ENCODE measurements at places on chromosomes 11 and 22.

- ATAC-seq, result no peak
These were observed 39.3 kb downstream of the NFRKB start for GRCh38 chr11:129856036-129856435.

- ATAC-seq, result peak; percentile 51
These were observed 815 bp downstream of the EHD1 start for GRCh38 chr11:64877390-64878222.

GRCh38 chr11:65770951-65771567 is 9.7 kb downstream of the AP5B1 start:
- ATAC-seq, result no peak

- ATAC-seq, result no peak
These were observed 88.9 kb downstream of the TBC1D22A start for GRCh38 chr22:46851311-46851710.

GRCh38 chr11:66725647-66726046 is 3.4 kb downstream of the SPTBN2 start:
- ATAC-seq, result no peak

DNA sequence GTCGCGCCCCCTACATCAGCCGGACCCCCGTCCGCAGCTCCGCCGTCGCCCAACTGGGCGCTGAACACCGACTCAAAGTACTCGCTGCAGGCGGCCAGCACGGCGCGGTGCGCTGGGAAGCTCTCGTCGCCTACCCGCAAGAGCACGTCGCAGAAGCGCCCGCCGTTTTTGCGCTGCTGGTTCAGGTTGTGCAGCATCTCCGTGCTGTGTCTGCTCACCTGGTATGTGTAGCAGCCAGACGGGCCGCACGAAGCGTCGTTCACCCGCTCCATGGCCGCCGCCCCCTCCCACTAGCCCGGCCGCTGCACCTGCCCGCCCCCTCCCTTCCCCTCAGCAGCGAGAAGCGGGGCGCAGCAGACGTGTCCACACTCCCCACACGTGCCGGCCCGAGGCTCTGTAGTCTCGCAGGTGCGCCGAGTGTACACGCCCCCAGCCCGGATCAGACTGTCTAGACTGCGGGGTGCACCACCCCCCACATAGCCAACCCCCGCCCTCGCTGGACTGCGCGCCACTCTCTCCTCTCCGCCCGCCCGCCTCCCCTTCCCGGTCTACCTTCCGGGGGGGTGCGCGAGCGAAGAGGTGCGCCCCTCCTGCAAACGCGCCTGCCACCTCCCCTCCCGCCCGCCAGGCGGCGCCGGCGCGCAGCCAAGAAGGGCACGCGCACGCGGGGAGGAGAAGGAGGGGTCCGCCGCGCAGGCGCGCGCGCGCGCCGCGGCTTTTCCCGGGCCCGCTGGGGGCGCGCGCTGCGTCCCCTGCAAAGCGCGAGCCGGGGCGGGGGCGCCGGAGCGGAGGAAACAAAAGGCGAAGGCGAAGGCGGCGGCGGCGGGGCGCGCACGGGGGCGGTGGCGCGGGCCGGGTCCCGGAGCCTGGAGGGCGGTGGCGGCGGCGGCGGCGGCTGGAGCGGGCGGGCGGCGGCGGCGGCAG is 553 bp downstream of the PATZ1 start:
- ATAC-seq, result peak; percentile 74

- no peak for ATAC-seq
These were observed 4.8 kb upstream of the HBD start for GRCh38 chr11:5239046-5239445.

DNA sequence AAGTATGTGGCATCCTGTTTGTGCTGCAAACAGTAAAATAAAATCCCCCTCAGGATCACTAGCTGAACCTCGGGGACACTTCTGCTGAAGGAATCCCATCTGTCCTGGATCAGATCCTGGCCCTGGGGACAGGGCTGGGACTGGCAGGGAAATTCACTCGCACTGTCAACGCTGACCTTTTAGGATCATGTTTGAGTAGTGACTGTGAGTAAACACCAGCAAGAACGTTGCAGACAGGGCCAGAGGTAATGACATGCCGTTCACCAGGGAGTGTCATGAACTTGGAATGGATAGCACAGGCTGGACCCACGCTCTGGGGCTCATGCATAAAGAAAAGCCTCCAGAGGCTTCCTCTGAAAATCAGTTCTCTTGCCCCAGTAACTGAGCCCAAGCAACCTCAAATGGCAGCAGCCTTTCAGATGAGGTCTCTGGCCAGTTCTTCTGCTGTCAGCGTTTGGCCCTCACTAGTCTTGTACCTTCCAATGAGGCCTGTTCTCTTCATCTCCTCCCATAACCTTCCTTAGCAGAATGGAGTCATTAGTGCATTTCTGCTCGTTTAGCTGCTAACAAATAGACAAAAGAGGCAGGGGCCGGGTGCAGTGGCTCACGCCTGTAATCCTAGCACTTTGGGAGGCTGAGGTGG is 51.0 kb upstream of the BARX2 start:
- no peak for ATAC-seq

- no peak for ATAC-seq
These were observed 54.5 kb downstream of the IGF2 start for GRCh38 chr11:2084721-2085120.

GRCh38 chr11:9250139-9250582 is 15.0 kb downstream of the DENND5A start:
- peak; percentile 80 for ATAC-seq

DNA sequence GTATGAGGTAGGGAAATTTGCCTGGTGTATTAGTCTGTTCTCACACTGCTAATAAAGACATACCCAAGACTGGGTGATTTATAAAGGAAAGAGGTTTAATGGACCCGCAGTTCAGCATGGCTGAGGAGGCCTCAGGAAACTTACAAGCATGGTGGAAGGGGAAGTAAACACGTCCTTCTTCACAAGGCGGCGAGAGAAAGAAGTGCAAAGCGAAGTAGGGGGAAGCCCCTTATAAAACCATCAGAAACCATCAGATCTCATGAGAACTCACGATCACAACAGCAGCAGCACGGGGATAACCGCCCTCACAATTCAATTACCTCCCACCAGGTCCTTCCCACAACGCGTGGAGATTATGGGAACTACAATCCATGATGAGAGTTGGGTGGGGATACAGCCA is 12.0 kb upstream of the RFPL2 start:
- ATAC-seq, result no peak

DNA sequence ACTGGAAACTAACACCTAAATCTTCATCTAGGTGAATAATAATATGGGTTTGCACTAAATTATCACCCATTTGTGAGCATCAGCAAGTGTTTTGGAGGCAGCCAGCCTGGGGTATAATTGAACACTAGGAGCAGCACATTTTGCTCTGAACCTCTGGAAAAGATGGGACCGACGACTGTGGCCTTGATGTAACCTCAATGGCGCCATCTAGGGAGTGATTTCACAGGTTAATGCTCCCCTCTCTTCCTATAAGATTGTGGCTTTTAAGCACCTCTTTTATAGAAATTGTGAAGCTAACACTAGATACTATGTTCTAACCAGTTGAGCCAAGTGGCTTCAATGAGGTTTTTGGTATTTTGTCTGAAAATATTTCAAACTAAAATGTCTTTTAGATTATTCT is 203.7 kb downstream of the NELL1 start:
- no peak for ATAC-seq

- ATAC-seq, result no peak
These were observed 25.5 kb downstream of the DRD2 start for GRCh38 chr11:113449743-113450142.

- no peak for ATAC-seq
These were observed 71.7 kb downstream of the FDX1 start for GRCh38 chr11:110501428-110501827.

DNA sequence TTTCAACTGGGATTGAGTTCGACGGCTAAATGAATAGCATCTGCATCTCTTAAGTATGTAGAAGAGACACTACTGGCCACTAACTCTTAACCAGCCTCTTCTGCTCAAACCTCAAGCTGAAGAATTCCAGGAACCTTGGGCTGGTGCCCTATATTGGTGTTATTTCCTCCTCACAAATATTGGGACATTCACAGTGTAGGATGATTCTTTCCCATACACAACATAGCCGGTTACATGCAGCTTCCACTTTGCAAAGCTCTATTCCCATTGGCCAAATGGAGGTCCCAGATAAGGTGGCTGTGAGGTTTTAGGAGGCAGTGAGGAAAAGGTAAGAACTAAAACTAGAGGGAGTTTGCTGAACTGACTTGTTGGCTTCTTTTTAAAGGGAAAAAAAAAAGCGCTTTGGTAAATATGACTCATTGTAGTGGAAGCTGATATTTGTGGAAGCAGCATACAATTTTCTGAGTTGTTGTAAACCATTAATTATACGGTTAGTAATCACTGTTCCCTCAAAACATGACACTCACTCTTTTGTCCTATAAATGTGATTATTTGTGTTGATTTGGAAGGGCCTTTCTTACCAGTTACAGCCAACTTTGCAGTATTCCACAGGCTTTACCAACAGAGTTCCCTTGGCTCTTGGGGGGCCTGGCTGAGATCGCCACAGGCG is 17.6 kb downstream of the C22orf31 start:
- ATAC-seq, result no peak

- ATAC-seq, result no peak
These were observed 159.7 kb downstream of the DBX1 start for GRCh38 chr11:20000351-20001134.

DNA sequence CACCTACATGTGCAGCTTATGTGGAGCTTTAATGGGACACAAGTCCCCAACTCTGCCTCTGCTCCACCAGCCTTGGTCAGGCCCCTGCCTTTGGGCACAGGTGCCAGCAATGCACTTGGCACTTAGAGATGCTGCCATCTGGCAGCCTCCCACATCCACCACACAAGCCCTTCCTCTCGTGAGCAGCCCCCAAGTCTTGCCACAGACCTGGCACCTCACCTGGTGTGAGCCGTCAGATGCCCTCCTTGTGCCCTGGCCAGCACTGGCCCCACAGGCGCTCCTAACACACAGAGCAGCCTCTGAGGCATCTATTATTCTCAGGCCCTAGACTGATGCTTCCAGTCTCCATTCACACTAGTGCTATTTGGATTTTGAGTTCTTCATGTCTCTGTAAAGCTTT is 24.5 kb upstream of the SERPIND1 start:
- no peak for ATAC-seq

GRCh38 chr11:19995145-19995544 is 165.1 kb downstream of the DBX1 start:
- ATAC-seq, result no peak

- no peak for ATAC-seq
These were observed 53.8 kb downstream of the BUD13 start for GRCh38 chr11:116718955-116719501.

GRCh38 chr11:2467695-2468055 is 22.9 kb downstream of the KCNQ1 start:
- ATAC-seq, result no peak

GRCh38 chr11:22749536-22749935 is 80.1 kb downstream of the SVIP start:
- ATAC-seq, result no peak

DNA sequence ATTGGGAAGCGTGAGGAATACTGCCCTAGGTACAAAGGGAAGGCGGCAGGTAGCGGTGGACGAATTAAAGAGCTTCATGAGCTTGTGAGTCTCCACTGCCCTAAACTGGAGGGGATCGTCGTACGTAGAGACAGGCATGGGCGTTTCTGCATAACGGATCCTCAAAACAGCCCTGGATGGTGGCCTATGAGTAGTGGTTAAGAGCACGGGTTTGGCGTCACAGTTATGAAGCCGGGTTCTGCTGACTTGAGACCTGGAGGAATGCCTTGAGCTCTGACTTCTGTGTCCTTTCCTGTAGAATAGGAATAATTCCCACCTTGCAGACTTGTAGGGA is 335 bp downstream of the TMEM138 start:
- ATAC-seq, result peak; percentile 34

GRCh38 chr22:41261541-41262249 is 21.0 kb upstream of the CHADL start:
- no peak for ATAC-seq

DNA sequence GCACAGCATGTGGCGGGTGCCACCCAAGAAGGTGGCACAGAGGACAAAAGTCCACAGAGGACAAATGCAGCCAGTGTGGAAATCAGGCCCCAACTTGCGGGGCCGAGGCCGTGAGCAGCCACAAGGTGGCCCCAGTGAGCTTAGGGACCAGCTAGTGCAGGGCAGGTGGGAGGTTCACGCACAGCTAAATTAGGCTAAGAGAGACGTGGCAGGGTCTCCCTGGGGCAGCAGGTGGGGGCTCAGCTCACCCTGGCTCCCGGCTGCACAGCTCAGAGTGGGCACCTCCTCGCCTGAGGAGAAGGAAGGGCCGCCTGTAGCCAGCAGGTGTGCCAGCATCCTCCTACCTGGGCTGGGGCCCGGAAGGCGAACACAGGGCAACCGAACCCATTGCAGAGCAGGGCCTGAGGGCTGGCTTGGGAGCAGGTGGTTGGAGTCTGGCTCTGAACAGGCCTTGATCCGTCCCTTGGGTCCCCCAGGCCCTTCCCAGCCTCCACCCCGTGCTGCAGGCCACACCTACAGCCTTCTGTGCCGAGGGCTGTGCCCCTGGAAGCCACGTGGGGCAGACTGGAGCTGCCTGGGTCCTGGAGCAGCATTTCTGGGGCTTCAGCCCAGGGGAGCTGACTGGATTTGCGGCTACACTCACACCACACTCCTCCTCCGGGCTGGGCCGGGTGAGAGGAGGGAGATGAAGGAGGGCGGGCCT is 26.1 kb upstream of the CELSR1 start:
- peak; percentile 92 for ATAC-seq

GRCh38 chr11:126149759-126150625 is 61.5 kb downstream of the RPUSD4 start:
- peak; percentile 22 for ATAC-seq

DNA sequence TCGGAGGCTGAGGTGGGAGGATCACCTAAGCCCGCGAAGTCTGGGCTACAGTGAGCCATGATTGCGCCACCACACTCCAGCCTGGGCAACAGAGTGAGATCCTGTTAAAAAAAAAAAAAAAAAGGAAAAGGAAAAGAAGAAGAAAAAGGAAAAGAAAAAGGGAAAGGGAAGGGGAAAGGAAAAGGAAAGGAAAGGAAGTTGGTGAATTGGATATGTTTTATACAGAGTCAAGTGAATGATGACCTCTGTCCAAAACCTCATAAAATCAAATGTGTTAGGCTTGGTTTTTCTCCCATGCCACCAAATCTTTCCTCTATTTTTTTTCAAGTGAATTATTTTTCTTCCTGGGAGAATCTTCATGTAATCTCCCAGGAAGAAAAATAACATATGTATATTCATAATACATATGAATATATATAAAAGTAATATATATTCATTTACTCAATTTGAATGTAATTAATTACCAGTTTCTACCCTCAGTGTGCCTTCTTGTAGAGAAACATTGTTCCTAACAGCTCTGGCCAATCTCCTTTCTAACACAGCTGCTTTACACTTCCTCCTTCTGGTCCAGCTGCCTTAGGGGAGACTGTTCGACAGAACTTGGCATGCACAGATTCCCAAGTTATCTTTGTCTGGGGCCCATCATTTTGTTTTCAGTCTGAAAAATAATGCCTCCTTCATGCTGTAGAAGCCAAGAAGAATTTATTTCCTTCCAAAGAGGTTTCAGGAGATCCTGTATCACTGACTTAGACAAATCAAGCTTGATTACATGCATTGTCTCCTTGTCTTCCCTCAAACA is 111.9 kb downstream of the CCDC34 start:
- no peak for ATAC-seq

Measured in stimulated activated memory B cell treated with anti-CD40 and anti-IgM and Interleukin-4, amounts not matched to agents 10 μg/mL and 1 μg/mL and 100 μg/mL, for 72 hours (primary cell).